ENCODE measurements at places on chromosomes 2 and 18.
A peak's percentile ranks its signal among the peaks of the same experiment; 100 is the strongest.

- no peak for DNase-seq
Measured at GRCh38 chr2:71662665-71663394, 209.5 kb downstream of the DYSF start.

DNA sequence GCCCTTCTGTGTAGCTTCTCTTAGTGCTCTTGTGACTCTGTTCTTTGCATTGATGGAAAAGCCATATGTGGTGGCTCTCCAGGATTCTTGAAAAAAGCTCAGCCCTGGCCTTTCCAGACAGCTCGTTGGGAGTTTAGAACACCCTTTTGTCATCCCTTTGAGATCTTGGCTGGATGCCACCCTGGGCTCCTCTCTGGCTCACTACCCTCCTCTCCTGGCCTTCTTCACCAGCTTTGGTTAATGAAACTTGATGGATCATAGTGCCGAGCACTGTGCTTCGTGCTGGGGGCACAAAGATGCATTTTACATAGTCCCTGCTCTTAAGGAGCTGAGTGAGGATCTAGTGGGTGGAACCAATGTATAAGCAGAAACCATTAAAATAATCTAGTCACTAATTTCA is 15.6 kb upstream of the FHOD3 start:
- DNase-seq = no peak

DNA sequence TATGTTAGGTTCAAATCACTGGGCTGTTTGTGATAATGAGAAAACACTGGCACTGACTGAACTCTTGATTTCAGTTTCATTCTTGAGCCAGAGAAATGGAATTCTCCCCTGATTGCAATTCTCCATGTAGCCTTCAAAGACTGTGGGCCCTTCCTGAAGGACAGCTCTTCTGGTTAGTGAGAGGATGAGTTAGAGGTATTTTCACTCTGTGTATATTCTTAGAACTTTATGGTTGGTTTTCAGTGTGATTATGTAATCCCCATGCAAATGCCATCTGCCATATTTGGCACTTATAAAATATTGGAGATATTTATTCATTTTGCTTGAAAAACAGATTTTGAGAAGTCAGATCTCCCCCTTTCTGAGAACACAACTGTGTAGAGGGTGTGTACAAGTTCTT is 323.7 kb downstream of the SLC4A3 start:
- DNase-seq = no peak

DNA sequence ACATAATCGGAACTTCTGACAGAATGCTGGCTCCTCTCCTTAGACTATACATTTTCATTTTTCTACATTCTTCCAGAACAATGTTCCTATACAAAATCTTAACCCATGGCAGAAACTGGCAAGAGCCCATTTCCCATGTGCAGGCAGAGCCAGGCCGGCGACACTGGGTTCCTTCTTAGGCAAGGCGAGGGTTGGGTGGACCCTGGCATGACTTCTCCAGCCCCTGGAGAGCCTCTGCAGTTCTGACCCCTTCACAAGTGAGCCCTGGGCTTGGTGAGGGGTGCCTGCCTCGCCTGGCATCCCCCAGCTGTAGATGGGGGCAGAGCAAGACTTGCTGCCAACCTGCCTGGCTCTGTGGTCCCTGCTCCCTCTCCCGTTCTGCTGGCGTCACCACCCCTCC is 5.0 kb downstream of the GYPC start:
- DNase-seq = no peak

- DNase-seq = no peak
Measured at GRCh38 chr2:20592106-20593071, 58.5 kb downstream of the HS1BP3 start.

DNA sequence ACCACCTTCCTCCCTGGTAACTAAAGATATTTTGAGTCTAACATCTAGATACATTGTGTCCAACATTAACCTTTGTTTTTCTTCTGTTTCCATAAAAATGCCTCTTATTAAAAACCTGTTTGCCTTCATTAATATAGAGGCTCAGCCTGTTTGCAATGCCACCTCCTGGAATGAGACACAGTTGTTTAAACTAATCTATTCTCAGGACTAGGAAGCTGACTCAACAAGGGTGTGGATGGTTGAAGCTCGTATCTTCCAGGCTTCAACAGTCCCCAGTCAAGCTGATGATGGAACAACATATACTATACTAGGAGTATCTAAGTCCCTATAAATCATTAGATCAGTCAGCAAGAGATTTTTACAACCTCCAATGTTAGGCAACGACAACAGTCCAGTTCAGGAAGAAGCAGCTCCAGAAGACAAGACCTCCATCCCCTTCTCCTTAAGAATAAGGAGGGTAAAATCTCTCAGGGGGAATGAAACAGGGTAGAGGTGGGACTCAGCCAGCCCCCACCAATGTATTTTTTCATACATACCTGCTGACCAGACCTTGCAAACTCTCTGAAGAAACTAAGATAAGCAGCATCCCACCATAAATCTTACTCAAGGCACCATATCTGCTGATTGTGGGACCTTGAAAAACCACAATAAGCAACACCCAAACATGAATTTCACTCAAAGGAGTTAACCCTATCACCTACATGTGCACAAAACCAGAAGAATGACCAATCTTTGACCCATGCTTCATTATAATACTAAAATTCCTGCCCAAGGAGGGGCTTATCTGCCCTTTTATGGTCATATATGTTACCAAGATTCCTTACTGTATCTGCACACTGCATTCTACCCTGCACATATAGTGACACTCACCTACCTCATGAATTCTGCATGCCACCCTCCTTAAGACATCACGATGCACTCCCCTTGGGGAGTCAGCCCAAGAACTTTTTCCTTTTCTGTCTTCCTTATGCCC is 21.4 kb downstream of the ZNF24 start:
- DNase-seq = peak; percentile 8

DNA sequence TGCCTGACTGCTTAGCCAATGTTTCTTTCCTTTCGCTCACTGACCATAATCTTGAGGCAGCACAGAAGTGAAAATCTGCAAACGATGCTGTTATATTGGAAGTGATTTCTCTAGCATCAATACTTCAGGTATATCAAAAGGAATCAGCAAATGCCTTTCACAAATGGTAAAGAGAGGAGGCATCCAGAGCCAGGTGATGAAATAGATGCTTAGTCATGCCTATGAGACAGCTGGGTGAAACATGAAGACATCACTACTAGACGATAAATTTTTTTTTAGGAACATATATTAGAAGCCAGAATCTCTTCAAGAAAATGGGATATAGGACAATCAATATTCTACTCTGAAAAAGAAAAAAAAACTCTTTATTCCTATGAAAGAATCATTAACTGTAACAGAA is 249.2 kb upstream of the SLC39A10 start:
- DNase-seq = no peak

GRCh38 chr2:21332993-21333625 is 209.3 kb downstream of the TDRD15 start:
- no peak for DNase-seq

GRCh38 chr2:207258263-207258991 is 92.7 kb upstream of the KLF7 start:
- no peak for DNase-seq

GRCh38 chr2:696463-696862 is 19.3 kb upstream of the TMEM18 start:
- no peak for DNase-seq

DNA sequence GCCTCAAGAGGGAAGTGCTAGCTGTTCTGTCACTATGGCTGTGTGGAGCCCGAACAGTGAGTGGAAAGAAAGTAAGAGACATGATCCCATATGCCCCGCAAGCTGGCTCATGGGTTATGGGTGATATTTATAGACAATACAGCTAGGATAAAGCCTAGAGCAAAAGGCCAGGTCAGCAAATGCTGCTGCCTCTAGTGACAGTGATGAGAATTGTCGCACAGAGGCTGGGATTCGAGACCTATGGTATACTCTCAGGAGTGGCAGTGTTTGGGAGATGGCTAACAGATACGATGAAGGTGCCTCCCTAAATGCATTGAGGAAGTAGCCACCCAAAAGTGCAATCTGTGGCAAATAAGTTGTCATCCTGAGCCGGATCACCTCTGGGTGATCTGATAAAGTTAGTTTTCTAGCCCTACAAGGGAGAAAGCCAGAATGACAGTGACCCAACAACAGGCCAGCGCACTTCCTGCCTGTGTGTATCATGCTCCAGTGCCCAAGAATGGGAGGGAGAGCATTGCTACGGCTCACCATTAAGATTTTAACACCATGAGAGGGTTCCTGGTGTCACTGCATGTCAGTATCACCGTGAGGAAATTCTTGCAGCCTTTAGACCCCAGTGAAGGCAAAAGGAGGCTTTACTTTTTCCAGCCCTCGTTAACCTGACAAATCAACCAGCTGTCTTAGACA is 92.2 kb upstream of the TGFA start:
- no peak for DNase-seq

DNA sequence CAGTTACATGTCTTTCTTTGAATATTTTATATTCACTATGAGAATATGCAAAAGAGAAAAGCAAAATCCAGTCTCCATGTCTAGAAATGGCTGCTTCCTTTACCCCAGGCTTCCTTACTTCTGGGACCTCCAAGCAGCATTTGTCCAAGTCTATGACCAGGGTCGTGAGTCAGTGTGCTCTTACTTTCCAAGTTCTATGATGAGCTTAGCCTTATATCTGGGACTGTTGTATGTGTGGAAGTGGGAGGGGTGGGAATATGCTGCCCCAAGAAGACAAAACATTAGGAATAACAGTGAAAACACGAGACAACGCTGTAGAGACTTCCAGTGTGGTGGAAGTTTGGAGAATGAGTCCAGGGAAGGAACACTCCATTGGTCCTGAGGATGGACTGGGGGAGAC is 21.2 kb upstream of the CHRNA1 start:
- no peak for DNase-seq

DNA sequence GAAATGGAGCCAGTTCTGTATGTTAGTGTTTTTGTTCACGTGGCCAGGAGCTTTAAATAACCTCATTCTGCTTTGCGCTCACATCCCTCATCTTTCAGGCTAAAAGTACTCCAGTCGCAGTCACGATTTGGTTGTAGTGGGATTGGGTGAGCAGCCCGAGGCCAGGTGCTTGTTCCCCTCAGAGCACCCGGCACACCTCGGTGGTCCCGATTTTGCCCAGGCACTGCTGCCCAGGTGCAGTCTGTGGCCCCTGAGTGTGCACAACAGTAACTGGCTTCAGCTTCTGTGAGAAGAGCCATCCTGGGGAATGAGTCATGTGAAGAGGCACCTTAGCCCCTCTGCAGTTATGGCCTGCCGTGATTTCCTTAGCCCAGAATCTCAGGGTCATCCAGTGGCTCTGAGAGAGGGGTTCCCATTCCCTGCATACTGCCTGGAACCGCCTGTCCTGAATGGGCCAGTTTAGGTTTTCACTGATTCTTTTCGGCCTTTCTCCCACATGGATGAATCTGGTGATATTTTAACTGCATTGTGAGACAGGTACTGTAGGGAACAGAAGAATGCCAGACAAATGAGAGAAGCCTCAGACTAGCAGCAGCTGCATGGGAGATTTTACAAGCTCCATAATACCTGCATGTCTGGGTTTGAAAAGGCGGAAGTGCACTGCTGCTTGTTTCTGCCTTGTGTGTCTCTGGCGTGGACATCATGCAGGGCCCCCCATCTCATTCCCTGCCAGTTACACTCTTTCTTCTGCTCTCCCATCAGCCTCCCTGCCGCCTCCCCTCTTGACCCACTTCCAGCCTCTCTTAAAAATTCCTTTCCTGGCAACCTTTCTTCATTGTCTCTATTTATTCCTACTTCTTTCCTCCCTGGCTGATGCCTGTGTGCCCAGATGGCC is 33.5 kb downstream of the IMPA2 start:
- no peak for DNase-seq

GRCh38 chr2:225484751-225485150 is 85.2 kb downstream of the NYAP2 start:
- DNase-seq = no peak

GRCh38 chr2:191818725-191819350 is 28.1 kb downstream of the CAVIN2 start:
- DNase-seq = no peak

DNA sequence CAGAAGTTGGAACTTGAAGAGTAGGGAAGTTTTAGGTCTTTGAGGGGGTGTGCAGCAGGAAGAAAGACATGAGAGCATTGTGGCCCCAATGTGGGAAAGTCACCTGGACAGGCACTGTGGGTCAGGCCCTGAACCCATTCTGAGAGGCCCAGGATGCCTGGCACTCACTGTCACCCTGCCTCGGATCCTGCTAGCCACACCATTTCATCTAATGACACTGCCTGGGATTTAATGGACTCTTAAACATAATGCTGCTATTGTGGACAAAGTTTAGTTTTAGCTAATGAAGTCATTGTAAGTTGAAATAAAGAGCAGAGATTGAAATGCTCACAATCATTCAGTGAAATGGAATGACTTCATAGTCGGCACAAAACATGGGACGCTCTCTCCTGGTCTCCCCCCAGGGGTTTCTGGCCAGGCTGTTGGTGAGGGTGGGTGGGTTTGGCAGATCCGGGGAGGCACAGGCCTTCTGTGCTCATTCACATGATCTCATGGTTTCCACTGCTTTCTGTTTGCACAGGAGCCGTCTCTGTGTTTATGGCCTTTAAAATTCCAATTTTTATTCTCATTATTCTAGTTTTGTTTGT is 141.8 kb upstream of the KLHL29 start:
- DNase-seq = no peak

- DNase-seq = no peak
Measured at GRCh38 chr2:156329927-156330726, 2.4 kb downstream of the NR4A2 start.

GRCh38 chr18:67179726-67180125 is 336.8 kb downstream of the DSEL start:
- DNase-seq = no peak

- no peak for DNase-seq
Measured at GRCh38 chr2:216392018-216392562, 19.8 kb upstream of the MARCHF4 start.

- no peak for DNase-seq
Measured at GRCh38 chr2:68431316-68431972, 35.6 kb downstream of the FBXO48 start.

GRCh38 chr2:20565101-20565622 is 85.7 kb downstream of the HS1BP3 start:
- no peak for DNase-seq

GRCh38 chr18:51164761-51165281 is 32.7 kb downstream of the MEX3C start:
- no peak for DNase-seq

- no peak for DNase-seq
Measured at GRCh38 chr2:99249951-99250350, 5.5 kb downstream of the LYG2 start.

DNA sequence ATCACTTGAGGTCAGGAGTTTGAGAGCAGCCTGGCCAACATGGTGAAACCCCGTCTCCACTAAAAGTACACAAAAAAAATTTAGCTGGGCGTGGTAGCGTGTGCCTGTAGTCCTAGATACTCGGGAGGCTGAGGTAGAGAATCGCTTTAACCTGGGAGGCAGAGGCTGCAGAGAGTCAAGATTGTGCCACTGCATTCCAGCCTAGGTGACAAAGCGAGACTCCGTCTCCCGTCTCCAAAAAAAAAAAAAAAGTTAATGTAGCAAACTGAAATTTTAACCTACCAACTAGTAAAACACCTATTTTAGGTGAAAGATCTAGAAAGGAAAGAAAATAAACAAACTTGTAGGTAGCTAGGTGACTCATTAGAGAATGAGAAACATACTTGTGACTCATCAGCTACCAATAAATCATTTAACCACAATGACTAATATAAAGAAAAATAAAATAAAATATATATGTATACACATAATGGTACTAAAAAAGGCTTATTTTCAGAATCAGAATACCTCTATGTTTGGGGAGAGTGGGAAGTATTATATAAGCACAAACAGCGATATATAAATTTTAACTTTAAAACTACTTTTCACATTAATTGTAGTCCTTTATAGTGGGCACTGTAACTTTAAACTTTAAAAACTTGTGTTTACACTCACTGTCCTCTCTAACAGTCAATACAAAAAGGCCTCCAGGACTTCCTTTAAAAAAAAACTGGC is 36.6 kb downstream of the DARS1 start:
- no peak for DNase-seq

GRCh38 chr18:56431551-56431950 is 206.8 kb downstream of the TXNL1 start:
- DNase-seq = no peak

All from hematopoietic multipotent progenitor cell (in vitro differentiated cells).